ENCODE measurements at places on chromosomes 2 and 18.

- DNase-seq = no peak
Observed at GRCh38 chr18:45854036-45854586, 28.6 kb downstream of the SIGLEC15 start.

- DNase-seq = no peak
Observed at GRCh38 chr2:220465700-220466099, 838.3 kb downstream of the SLC4A3 start.

DNA sequence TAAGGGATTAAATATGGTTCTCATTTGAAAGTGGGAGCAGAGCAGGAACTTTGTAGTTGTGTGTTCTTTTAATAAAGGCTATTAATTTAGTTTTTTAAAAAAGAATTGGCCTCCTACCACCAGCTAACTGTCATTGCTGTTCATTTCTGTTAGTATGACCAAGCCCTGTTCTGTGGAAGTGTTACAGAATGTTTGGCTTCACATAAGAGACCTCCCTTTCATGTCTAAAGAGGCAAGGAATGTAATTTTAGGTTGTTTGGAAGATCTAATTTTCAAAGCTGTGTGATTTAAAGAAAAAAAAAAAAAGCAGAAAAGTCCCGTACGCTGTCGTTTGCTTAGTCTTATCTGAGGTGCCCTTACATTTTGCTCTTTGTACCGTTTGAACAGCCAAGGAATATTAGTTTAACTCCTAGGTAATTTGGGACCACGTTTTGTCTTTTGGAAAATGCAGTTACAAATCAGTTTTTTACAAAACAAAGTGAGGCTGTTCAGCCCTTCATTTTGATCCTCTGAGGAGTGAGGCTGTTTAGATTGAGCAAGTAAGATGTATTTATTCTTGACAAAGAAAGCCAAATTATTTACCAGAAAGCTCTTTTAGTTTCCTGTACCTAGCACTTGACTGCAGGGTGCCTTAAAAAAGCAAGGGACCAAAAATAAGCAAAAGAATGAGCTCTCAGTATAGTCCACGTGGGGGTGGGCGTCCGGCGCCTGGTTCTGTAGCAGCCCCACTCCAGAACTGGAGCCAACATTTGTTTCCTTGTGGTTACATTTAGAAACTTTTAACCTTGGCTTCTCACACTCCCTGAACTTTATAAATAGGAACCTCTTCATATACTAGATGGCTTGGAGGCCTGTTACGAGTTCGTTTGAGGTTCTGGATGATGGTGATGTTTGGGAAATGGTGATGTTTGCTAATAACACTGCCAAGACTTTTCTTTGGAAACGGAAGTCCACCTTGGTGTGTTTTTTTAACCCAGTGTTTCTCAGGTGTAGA, 136.2 kb downstream of the FMNL2 start:
- DNase-seq = no peak

- DNase-seq = no peak
Observed at GRCh38 chr18:43671431-43671830, 394.1 kb upstream of the SYT4 start.

DNA sequence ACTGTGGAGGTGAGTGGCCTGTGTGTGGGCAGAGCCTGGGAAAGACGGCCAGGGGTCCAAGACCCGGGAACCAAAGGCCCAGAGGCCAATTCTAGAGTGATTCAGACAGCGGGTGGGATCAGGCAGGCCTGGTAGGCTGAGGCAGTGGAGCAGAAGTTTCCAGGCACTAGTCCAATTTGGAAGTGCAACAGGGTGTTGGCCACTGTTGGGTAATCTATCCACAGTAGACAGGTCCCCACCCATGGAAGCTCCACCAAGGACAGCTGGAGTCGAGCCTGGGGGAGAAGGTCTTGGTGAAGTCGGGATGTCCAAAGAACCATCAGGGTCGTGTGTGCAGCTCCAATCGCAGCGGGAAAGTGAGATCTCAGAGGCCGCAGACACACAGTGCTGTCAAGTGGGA, 125.8 kb upstream of the COPS8 start:
- DNase-seq = no peak

GRCh38 chr18:73697353-73697752, 450.3 kb downstream of the FBXO15 start:
- DNase-seq = no peak

DNA sequence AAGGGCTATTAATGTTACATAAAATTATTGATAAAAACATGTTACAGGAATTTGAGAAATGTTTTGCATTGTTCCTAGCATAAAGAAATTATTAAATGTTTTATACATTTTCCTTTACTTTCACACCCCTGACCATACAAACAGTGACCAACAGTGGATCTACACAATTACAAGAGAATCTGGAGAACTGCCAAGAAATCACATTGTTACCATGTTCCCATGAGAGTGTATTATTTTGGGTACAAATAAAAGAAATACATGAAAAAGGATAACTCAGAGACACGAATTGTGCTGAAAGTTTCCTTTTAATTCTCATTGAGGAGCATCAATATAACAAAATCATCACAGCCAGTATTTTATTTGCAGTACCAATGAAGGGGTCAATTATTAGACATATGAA, 150.1 kb downstream of the WDPCP start:
- DNase-seq = no peak

DNA sequence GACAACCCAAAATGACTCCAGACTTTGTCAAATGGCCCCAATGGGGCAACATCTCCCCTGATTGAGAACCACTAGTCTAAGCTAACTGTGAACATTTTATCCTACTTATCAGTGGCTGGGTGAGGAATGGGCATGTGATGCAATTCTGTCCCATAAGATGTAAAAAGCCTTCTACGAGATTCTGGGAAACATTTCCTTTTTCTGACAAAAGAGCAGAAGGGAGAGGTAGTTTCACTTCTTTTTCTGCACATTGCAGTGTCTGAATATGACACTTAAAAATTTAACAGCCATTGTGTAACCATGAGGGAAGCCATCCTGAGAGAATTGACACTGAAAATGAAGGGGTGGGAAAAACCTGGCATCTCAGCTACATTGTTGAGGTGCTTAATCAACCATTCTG, 17.3 kb upstream of the MARCHF4 start:
- no peak for DNase-seq

- no peak for DNase-seq
Observed at GRCh38 chr2:45874344-45874743, 222.9 kb downstream of the PRKCE start.

DNA sequence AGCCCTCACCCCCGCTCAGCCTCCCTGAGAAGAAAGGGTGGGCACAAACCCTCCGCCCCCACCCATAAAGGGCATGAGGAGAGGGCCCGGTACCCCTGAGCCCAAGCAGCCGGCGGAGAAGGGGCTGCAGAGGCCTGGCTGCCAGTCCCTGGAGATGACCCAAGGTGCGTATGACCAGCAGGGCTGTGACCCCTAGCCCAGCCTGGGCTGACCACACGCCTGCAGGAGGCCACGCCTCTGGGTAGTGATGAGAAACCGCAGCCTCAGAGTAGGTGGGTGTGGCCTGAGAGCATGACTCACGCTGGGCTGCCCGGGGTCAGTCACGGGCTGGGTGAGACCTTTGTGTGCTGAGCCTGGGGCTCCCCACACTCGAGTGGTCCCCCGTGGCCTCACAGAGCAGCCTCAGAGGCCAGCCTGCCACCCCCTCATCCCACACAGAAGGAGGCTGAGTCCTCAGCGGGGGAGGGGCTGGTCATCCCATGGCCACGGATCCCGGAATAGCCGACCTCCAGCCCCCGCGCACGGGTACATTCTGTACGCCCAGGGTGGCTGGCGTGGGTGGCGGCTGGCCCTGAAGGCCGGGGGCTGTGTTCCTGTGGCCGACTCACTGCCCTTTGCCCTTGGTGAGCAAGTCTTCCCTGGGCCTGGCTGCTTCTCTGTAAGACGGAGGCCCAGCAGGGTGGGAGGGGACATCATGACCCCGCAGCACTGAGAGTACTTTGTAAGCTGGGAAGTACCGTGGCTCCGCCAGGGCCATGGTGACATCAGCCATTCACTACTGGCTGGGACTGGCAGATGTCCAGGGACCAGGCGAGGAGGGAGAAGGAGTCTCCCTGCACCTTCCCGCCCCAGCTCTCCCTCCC, 110.8 kb upstream of the OTOS start:
- no peak for DNase-seq

- DNase-seq = no peak
Observed at GRCh38 chr2:110146945-110147332, 31.3 kb upstream of the MALL start.

DNA sequence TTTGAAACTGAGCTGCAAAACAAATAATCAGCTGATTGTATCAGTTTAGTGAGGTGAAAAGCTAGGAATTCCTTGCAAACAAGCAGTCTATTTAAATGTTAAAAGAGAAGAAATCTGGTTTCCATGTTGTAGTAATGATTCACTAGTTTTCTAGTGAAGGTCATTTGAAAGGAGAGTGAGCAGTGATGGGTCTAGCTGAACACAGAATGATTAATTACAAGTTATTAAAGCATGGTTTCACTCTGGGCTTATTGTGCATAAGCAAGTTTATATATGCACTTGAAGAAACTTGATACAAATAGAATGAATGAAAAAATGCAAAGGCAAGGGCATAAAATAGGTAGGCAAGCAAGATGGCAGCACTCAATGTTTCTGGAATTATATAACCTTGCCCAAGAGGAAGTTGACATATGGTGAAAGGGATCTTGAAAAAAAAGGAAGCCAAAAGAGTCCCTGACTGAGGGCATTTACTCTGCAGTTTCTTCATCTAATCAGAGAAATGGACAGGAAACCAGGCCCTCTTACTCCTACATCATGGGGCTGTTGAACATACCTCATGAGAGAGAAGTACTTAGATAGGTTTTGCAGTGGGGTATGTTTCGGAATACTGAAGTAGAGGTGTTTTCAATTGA, 53.2 kb downstream of the PLCL1 start:
- no peak for DNase-seq

DNA sequence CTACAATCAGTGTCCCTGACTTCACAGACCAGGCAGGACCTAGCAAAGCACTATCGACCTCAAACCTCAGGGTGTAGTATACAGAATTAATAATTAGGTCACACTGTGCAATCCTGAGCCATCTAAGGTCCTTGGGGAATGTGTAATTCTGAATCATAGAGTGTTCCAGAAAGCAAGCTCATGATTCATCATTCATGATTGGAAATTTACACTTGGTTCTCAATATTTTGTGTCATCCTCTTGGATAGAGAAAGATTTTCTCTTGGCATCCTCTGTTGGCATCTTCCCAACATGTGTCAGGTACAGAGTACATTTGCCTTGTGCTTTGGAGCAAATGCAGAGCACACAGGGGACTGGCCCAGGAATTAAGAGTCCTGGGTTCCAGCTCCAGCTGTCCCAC, 245.0 kb upstream of the NT5C1B start:
- DNase-seq = no peak

GRCh38 chr2:45821558-45822271, 170.2 kb downstream of the PRKCE start:
- DNase-seq = no peak

DNA sequence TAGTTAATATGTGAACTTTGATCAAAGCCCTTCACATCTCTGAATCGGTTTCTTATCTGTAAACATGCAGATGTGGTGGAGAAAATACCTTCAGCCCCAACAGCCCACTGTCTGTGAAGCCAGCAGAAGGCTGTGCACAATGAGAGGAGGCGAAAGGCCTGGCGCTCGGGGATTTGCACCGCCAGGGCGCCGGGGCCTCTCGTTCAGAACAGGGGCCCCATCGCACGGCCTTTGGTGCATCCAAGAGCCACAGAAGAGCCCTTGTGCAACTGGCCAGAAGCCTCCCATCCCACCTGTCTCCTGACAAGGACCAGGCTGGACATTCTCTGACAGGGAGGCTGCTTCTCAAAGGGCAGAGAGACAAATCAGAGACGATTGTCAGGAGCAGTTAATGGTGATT, 407.2 kb upstream of the MYT1L start:
- no peak for DNase-seq

GRCh38 chr18:51253476-51253875, 56.0 kb upstream of the MEX3C start:
- no peak for DNase-seq

GRCh38 chr18:49362431-49362830, 98.0 kb downstream of the DYM start:
- no peak for DNase-seq

GRCh38 chr2:10327896-10328669, 25.4 kb downstream of the HPCAL1 start:
- no peak for DNase-seq

DNA sequence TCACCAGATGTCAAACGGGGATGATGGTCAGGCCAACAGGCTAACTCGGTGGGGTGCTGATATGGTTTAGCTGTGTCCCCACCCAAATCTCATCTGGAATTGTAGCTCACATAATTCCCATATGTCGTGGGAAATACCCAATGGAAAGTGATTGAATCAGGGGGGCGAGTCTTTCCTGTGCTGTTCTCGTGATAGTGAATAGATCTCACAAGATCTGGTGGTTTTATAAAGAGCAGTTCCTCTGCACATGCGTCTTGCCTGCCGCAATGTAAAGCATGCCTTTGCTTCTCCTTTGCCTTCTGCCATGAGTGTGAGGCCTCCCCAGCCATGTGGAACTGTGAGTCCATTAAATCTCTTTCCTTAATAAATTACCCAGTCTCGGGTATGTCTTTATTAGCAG, 74.4 kb upstream of the YWHAQ start:
- no peak for DNase-seq

DNA sequence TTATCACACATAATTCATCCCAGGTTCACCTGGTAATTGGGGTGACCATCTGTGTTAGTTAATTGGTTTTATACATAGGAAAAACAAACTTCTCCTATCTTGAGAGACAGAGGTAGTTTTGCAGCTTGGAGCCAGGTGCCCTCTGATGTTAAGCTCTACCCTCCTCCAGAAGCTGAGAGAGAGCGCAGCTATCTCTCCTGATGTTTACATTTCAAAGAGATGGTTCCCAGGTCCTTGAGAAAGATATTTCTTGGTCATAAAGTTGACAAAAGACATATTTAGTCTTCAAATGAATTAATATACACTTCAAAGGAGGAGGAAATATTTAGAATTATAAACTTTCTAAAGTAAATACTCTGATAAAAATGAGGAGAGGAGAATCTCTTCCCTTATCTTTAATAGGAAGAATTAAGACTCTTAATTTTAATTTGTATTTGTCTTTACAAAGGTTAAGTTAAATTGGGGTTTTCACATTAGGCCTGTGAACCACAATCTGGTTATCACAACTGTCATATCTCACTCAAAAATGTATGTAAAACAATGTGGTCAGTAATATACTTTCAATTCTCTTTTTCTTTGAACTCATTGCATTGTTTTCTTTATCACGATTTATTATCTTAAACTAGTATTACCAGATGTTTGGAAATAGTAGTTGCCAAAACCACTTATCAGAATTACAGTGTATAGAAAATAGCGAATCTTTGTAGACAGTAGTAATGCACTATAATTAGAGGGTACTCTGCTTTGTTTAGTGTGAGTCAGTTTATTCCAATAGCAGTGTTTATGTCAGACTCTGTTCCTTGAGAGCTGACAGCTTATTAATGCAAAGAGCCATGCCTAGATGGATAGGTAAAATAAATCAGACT, 26.8 kb downstream of the SERPINB4 start:
- DNase-seq = no peak

DNA sequence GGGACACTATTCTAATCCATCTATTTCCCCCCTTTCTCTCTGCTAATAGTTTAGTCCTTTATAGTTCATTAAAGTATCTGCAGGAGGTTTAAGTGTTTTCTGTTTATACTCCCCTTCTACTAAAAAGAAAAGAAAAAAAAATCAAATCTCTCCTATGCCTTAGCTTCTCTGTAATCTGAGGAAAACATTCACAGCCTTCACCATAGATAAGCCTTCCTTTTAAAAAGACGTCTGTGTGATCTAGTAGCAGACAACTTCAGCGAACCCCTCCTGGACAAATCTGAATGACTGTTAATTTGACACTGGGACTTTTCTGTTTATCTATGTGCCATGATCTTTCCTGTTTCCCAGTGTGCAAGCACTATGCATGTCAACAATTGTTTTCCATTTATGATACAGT, 70.4 kb upstream of the CDH19 start:
- no peak for DNase-seq

All from activated T-helper 9 cell treated with anti-CD3 and anti-CD28 coated beads, Interleukin-2, amount 50 U/mL, for 16 hours (primary cell).